SK-MEL-5 (cell line): ENCODE measurements at places on chromosomes 2 and 18.

DNA sequence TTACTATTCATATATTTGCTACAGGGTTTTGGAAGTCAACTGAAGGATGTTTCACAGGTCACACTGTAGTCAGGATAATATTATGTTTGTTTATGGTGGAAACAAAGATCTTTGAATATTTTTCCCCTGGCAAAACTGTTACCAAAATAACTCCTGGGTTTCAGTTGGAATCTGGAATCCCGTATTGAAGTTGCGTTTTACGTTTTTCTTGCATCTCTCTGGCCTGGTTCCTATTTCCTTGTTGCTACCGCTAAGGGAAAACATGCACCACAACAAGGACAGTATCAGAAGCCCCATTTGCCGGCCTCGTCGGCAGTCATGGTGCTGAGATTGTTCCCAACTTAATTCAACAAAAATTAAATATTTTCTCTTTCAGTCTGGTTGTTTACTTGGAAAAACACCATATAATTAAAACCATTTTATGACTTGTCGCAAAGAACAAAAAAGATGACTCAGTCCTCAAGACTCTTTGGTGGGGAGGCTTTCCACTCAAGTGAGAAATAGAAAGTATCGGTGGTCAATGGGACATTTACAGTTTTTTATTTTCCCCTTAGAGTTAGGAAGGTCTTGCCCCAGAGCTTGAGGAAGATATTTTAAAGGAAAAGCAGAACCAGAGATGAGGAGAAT is 42.3 kb downstream of the EN1 start:
- no peak for DNase-seq

GRCh38 chr2:234422273-234422732 is 74.6 kb downstream of the ARL4C start:
- DNase-seq = peak; percentile 28

GRCh38 chr2:8002765-8003393 is 679.0 kb upstream of the ID2 start:
- DNase-seq = no peak

DNA sequence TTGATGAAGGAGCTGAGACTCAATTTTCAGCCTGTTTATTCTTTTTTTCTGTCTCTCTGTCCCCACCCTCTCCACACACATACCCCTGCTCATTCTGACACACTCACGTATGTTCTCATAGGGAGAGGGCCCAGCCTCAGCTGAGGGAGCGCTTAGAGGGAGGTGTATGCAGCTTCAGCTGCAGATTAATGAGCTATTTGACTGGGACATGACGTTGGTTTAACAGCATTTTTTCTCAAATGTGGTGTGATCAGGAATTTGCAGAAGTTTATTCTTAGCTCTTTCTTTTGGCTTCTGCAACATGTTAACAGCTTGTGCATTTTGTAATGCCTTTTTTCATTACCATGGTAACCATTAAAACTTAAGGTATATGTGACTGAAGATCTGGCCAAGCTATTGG is 1547.1 kb upstream of the PIK3C3 start:
- DNase-seq = no peak

- DNase-seq = no peak
These were observed 1.7 kb upstream of the MSGN1 start for GRCh38 chr2:17814601-17815000.

GRCh38 chr2:111160758-111161157 is 40.0 kb downstream of the BCL2L11 start:
- DNase-seq = no peak

DNA sequence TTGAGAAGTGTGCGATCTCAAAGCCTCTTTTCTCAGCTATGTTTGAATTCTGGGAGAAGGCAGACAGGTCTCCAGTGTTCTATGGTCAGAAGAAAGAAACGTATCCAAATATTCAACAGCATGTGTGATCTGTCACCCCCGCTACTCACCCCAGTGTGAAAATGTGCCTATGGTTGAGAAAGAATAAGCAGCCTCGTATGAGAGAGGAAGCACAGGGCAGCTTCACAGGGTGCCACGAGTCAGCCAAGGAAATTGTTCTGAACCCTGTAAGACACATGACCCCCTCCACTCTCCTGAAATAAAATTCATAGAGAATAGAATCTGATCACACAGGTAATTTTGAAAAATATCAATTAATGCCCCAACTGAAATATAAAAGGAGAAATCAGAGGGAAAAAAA is 8.0 kb upstream of the SF3B1 start:
- DNase-seq = no peak

DNA sequence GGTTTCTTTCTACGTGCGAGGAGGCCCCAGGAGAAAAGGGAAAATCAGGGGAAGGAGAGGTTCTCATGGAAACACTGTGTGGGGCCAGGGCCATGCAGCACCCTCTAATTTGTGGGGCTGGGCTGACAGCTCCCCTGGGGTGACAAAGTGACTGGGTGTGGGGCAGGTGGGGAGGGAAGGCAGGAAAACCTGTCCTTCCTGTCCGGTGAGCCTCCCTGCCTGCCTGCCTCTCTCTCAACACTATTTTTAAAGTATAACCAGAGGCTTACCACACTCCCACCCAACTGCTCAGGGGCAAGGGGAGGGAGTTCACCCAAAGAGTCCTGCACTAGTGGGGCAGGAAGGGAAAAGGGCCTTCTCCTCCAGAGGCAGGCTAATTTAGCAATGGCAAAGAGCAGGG is 10.5 kb upstream of the EPAS1 start:
- no peak for DNase-seq

DNA sequence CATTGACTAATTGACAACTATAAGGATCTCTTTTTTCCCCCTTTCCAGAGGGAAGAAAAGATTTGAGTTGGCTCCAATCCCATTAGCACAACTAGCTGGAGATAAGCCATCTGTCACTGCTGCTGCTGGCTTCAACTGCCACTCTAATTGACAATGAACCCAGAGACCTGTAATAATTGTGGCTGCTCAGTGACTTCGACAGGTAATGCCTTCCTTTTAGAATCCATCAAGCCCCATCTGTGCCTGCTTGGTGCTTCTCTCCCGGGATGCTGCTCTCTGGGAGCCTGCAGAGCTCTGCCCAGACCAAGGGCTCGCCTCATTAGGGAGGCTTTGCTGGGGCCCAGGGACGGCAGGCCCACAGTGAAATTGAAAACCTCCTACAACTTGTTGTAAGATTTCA is 376.7 kb upstream of the SOX11 start:
- no peak for DNase-seq

DNA sequence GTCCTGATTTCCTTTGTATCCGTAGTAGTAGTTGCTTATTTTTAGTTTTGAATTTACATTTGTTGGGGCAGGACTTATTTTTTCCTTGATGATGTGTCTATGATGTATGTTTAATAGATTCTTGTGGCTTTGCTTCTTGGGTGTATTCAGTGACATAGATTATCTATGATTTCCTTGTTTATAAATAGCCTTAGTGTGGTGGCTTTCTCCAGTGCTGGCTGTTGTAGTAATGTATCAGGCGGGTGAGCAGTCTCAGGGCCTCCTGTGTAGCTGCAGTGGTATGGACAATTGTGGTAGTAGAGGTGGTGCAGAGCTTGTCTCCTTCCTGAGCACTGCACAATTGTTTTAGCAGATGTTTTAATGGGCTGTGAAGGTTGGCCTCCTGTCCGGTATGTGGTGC is 60.5 kb downstream of the SMCHD1 start:
- DNase-seq = no peak

DNA sequence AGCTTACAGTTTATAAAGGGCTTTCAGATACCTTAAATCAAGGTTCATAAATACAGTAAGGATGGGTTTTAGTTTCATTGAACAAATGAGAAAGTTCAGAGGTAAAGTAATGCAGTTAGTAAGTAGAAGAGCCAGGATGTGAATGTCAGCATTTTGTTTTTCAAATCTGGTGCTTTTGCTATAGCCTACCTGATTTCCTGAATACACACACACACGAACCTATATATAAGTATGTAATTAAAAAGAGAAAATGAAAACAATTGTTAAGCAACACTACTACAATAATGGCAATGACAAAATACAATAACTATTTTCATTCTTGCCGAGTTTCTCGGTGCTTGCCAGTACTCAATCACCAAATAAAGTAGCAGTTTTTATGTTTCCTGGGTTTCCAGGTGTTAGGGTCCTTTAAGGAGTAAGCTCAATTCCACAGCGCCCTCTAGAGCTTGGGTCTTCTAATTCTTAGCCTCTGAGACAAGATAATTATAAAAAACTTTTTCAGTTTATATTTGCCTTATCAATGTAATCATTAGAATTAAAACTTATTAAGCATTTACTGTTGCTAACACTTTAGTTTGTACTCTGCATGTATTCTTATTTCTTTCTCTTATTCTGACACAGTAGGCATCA is 512.9 kb upstream of the ACVR2A start:
- DNase-seq = peak; percentile 50

DNA sequence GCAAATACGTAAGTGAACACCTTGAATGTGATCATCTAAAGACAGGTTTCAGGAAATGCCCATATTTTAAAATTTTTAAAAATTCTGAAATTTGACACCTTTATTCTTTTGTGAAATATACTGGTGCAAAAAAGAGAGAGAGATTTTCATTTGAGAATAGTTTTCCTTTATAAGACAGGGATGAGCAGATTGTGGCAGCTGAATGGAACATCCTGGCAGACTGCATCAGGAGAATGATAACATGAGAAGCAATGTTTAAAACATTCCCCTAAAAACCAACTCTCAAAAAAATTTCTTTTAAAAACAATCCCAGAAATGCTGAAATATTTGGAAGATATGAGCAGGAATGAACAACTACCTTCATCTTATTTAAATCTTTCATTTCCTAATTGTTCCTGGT is 744.8 kb upstream of the ID2 start:
- DNase-seq = no peak

- DNase-seq = peak; percentile 75
These were observed 10.7 kb upstream of the NFE2L2 start for GRCh38 chr2:177275040-177275742.

GRCh38 chr2:72350852-72351251 is 203.2 kb upstream of the CYP26B1 start:
- DNase-seq = no peak

- no peak for DNase-seq
These were observed 10.8 kb downstream of the AGFG1 start for GRCh38 chr2:227482638-227483340.

DNA sequence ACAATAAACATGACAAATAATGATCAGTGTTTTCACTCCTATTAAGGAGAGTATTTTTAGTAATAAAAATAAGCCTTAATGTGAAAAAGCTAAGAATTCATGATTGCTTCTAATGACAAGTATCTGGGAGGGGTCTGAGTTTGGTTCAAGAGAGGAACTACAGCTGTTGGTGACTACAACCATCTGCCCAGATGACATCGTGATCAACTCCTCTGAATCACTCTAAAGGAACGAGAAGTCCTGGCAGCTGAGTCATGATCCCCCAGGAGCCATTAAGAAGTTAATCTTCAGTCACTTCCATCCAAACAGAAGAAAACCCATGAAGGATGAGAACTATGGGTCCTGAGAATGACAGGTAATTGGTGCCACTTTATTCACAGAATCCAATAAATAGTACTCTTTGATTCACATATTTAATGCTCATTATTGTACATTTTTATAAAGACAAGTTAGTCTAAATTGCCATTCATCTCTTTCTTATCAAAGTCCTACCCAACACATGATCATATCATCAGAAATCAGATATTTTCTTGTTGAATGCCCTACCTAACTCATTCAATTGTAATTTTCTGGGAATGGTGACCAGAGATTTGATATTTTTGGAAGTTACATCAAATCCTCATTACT is 6.8 kb downstream of the TFPI start:
- peak; percentile 52 for DNase-seq

- no peak for DNase-seq
These were observed 15.1 kb upstream of the FAM98A start for GRCh38 chr2:33614190-33614589.

GRCh38 chr2:229910832-229911412 is 10.9 kb downstream of the TRIP12 start:
- peak; percentile 57 for DNase-seq

DNA sequence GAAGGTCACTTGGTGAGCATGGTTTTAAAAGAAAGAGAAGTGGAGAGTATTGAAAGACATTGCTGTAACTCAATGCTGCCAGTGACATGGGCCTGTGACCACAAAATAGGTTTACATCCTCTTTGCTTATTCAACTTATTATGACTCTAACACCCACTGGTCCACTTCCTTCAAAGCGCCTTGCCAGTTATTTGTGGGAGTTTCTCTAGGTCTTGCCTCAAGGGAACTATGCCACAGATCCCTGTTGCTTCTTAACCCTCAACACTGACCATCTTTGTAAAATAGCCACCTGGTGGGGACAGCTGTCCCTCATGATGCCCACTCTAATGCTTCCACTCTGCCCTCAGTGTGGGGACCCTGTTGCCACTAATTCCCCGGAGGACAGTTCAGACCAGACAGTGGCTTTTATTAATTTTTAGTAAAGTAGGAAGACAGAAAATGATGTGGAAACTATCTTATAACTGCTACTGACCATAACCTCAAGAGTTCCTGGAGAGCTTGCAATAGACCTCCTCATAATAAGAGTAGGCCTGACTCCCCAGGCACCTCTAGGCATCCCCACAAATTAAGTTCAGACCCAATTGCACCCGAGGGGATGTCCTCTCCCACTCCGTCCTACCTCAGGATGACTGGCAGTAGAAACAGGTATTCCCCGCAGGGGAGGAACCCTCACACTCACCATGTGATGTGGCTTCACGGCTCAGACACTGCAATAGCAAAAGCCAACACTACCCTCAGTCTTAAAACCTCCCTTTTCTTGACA is 31.3 kb upstream of the SLC25A52 start:
- no peak for DNase-seq

DNA sequence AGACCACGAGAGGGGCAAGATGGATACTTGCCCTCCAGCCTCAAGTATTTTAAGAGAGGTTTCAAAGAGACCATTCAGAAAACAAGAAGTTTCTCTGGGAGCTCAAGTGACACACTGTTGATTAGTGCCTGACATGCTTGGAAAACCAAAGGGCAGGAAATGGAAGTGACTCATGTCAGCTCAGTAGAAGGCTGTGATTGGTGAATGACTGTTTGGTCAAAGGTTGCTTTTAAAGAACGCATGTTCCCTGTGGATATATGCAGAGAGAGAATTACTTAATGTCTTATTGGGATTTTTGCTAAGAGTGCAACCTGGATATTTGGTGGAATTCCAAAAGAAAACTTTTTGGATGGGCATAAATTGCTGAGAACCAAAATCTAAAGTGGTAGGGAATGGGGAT is 549.9 kb downstream of the XIRP2 start:
- DNase-seq = peak; percentile 61

DNA sequence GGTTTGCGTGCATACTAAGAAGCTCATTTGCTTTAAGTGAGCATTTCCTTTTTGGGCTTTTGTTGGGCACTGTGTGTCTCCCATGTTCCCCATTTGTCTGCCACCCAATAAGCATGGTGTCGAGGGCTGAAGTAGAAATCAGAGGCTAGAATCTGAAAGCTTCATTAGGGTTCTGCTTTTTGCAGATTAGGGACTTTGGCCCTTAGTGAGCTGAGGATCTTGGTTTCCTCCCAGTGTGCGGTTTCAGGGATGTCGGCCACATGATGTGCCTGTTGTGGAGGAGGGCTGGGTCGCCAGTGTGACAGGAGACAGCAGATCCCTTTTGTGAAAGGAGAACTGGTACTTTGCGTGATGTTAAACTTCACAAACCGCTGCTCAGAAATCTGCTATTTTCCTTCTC is 41.1 kb downstream of the PLEKHB2 start:
- DNase-seq = no peak
